NCI-H1417 treated with DMSO at 0.1 percent for 48 hours (cell line): ENCODE measurements at places on chromosomes 2 and 18.

GRCh38 chr2:190627448-190628412 lies 21.2 kb upstream of the NAB1 start:
- DNase-seq, result peak; percentile 69

DNA sequence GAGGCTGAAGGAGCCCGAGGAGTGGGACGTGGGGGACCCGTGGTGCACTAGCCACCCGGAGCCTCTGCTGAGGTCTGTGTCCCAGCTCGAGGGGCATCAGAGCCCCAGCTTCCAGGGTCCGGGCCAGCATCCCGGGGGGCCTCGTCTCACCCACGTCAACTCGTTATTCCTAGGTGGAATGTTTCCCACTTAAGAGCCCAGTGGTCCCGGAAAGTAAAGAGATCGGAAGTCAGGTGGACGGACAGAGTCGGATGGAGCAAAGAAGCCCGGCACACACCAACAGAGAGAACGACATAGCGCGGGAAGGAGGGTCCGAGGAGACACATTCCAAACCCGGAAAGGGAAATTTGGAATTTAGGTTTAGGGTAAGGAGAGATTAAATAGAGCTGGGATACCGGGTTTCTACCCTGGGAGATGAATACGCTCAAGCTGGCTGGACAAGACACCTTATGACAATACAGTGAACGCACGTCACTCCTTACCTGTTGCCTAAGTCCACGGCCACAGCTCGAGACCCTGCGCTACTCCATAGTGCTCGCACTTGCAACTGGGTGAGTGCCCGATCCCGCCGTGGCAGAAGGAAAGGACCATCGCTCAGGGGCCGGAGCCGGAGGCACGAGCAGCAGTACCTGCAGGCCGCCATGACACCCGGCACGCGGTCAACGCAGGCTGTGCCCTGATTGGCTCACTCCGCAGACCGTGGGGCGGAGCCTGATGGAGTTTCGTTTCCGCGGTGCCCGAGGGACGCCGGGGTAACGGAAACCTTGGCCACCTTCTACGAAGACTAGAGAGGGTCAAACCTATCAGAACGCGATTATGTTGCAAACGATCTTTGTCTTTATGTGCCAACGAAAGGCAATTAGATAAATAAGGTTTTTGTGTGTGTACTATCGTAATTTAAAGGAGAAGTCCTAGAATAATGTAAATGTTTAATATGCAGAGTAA lies at the start of gene PNPT1:
TSS of gene PNPT1 (minus strand) at position 664 of the 945 bp plus-strand sequence. CDS start at position 643, 21 bp downstream.
- DNase-seq, result peak; percentile 87

- DNase-seq, result no peak
Observed at GRCh38 chr2:227407591-227408151, 19.9 kb upstream of the SCYGR1 start.

- DNase-seq, result no peak
Observed at GRCh38 chr2:113831161-113831560, 58.7 kb upstream of the ACTR3 start.

DNA sequence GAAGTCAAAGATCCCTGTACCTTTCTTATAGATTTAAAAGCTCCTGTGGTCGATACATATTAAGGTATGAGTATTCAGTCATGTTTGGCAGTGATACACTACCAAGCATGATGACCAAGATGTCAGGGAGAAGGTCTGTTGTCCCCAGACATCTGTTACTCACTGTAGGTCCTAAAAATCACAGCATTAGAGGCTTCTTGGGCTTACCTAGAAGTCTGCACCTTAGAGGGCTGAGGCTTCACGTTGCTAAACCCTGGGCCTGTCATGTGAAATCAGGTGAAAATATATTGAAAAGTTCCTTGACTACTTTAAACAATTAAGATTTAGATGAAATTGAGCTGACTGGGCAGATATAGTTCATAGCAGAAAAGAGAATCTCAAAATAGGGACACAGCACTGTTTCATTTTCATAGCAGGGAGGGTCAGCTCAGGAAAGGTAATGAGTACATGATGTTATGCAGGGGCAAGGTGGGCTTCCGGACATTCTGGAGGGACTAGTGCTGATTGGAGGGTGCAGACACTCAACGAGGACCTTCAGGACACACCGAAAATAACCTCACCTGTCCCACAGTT lies 78.7 kb downstream of the SPATS2L start:
- no peak for DNase-seq

DNA sequence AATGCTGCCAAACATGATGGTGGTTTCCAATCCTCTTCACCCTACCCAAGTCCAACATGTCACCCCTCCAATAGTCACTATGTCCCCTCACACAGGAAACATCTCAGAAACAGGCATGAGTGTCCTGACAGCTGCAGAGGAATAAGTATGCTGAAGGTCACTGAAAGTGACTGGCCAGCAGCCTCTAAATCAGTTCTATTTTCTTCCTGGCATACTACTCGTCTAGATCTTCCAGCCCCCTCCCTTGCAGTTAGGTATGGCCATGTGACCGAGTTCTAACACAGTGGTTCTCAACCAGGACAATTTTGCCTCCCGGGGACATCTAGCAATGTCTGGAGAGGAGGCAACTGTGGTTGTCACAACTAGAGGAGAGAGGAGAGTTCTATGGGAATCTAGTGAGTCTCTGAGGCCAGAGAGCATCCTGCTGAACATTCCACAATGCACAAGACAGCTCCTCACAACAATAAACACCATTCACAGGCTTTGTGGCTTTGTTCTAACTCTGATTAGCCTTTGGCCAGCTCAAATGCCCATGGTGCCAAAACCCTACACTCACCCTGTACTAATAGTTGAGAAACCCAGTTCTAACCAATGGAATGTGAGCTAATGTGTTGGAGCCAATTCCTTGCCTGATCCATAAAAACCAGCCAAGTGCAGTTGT lies 12.6 kb upstream of the ID2 start:
- DNase-seq, result no peak

GRCh38 chr2:215388002-215388728 lies 47.7 kb downstream of the FN1 start:
- DNase-seq, result no peak

GRCh38 chr2:122478117-122478516 lies 722.7 kb downstream of the TSN start:
- no peak for DNase-seq

- no peak for DNase-seq
Observed at GRCh38 chr18:8702668-8703067, 2.7 kb upstream of the MTCL1 start.

GRCh38 chr2:151976945-151977353 lies 121.9 kb downstream of the CACNB4 start:
- DNase-seq, result no peak

GRCh38 chr18:79740521-79741361 lies 57.0 kb upstream of the KCNG2 start:
- no peak for DNase-seq

DNA sequence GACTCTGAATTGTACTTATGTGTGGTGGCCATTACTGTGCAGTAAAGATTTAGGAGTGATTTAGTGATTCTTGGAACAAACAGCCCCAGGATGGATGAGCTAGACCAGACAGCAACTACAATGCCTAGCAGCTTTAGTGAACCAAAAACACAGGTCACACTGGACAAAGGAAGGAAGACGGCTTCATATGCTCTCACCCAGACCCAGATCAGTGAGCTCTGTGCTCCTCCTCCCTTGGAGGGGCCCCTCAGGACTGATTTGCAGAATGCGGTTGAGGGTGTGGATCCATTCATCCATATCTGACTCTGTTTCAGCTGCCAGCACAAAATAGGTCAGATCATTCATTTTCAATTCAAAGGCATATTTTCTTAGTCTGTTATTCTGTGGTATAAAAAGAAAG lies 159.7 kb upstream of the CCDC195 start:
- no peak for DNase-seq

DNA sequence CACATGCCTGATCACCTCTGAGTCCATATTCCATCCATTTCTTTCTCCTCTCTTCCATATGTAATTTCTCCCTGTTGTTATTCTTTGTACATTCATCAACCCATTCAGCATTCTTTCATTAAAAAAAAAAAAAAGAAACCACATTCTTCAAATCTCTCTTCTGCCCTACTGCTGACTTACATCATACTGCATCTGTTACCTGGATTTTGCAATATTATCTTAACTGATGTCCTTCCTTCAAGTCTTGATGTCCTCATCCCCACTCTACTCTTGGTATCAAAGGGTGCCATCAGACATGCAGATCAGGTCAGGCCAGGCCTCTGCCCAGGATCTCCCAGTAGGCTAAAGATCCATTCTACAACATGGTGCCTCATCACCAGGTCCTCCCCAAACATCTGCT lies 90.6 kb downstream of the SGPP2 start:
- DNase-seq, result no peak

GRCh38 chr2:109348671-109349502 lies 219.9 kb downstream of the SH3RF3 start:
- DNase-seq, result no peak

DNA sequence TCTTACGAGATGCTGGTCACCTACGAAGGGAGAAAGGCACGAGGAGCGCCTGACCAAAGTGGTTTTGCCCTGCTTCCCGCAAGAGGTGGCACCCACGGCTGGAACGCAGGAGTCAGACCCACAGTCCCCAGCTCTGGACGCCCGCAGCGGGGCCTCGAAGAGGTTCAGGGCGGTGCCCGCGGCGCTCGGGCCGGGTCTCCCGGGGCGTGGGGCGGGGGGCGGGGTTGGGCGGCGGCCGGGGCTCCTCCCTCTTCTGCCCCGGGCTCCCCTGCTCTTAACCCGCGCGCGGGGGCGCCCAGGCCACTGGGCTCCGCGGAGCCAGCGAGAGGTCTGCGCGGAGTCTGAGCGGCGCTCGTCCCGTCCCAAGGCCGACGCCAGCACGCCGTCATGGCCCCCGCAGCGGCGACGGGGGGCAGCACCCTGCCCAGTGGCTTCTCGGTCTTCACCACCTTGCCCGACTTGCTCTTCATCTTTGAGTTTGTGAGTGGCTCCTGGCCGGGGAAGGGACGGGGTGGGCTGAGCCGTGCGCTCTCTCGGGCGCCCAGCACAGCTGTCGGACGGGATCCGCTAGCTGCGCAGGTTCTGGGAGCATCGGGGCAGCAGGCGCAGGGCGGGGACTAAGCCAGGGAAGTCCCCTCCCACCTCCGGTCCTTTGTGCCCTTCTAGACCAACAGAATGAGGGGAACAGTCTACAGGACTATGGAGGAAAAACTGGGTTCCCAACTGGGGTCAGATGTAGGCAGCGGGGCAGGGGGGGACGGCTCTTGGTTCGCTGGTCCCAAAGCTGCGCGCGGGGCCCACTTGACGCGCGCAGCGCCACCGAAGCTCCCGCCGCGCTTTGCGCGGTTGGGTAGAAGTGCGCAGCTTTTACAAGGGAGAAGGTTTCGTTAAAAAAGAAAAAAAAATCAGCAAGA lies at the start of gene MAL:
TSS of gene MAL (plus strand) at position 303 of the 914 bp plus-strand sequence. CDS start at position 388, 85 bp downstream.
- DNase-seq, result no peak

GRCh38 chr2:16362611-16363010 lies 303.0 kb downstream of the CYRIA start:
- no peak for DNase-seq

- no peak for DNase-seq
Observed at GRCh38 chr18:64201781-64202180, 52.9 kb upstream of the LINC00305 start.

- DNase-seq, result no peak
Observed at GRCh38 chr2:38652431-38653273, 13.3 kb upstream of the GALM start.

- no peak for DNase-seq
Observed at GRCh38 chr2:134715932-134716643, 2.7 kb downstream of the TMEM163 start.

DNA sequence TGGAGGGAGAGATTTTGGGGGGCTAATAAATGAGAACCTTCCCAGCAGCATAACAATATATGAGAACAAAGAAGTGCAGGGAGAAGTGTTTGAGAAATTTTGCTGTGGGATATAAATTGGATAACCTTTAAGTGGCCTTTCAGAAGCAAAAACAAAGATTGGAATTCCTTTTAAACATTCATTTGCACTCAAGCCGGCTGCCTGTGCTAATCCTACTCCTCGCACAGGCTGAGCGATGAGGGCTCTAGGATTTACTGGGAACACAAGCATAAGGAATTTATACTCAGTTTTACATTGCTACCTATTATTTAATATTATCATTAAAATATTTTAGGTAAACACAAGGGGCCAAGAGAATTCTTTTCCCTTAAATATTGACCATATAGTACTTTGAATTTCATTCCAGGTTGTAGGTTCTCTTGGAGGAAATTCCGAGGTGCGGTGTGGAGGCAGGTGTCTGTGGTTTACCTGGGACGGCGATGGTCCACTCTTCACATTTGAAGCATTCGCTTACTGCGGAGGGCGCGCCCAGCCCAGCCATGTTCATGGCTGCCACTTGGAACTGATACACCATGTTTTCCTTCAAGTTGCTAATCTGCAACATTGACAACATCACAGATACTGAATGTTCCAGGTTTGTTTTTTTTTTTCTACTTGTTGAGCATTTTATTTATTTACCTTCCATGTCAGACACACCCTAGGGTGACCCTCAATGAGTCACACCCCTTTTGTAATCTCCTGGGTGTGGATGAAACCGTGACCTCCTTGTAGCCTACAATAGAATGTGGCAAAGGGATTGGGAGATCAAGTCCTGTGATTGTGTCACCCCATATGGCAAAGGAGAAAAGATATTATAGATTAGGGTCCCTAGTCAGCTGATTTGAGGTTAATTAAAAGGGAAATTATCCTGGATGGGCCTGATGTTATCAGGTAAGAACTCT lies 100.1 kb downstream of the MYOM1 start:
- DNase-seq, result no peak
